Fibroblast of lung (primary cell): ENCODE measurements at places on chromosomes 5 and 9. TPM values are rescaled to one million over a fixed set of nuclear protein-coding genes. Genes with fewer than 3 reads are reported as not detected.

The PDLIM4 gene
- total RNA-seq: 44.4 and 67.2 TPM in 2 replicates

The TRPM6 gene
- under 0.01 TPM in 2 replicates for total RNA-seq

The BHMT2 gene
- 10.3 and 20.3 TPM in 2 replicates for total RNA-seq

The GLDC gene
- 0.51 and 0.83 TPM in 2 replicates for total RNA-seq

The FAM151B gene
- 3.9 and 4.8 TPM in 2 replicates for total RNA-seq

The CRB2 gene
- under 0.01 TPM in 1 of 2 replicates, not detected in the other for total RNA-seq

The LRRC19 gene
- total RNA-seq: not detected in 2 replicates

The FRRS1L gene
- 0.17 and 0.26 TPM in 2 replicates for total RNA-seq

The GARNL3 gene
- total RNA-seq: 3.9 and 6.4 TPM in 2 replicates

The PAPPA gene
- total RNA-seq: 33.4 and 45.7 TPM in 2 replicates

The TMEM174 gene
- not detected in 2 replicates for total RNA-seq

The RLN2 gene
- total RNA-seq: not detected in 2 replicates

The LHX3 gene
- not detected in 2 replicates for total RNA-seq

The NEUROG1 gene
- total RNA-seq: not detected in 2 replicates

The FAM81B gene
- not detected in 2 replicates for total RNA-seq

The SPATA31A3 gene
- not detected in 2 replicates for total RNA-seq

The PCDHA11 gene
- 0.51 and 0.66 TPM in 2 replicates for total RNA-seq

The CDH6 gene
- 9.8 and 10.4 TPM in 2 replicates for total RNA-seq

The PCDHA10 gene
- total RNA-seq: 0.26 and 0.66 TPM in 2 replicates

The NRARP gene
- total RNA-seq: under 0.01 TPM in 1 of 2 replicates, not detected in the other

The SLC25A2 gene
- total RNA-seq: 0.66 TPM in 1 of 2 replicates, not detected in the other

The LIX1 gene
- total RNA-seq: not detected in 2 replicates

The TLX3 gene
- not detected in 2 replicates for total RNA-seq
